ENCODE measurements at places on chromosomes 2 and 18. TPM values are rescaled to one million over a fixed set of nuclear protein-coding genes. Genes with fewer than 3 reads are reported as not detected.

Gene DPP4
- total RNA-seq, result 3.3 TPM

Gene SRD5A2
- total RNA-seq, result not detected

GRCh38 chr18:77025123-77025522, 107.5 kb downstream of the MBP start:
- DNase-seq, result no peak

DNA sequence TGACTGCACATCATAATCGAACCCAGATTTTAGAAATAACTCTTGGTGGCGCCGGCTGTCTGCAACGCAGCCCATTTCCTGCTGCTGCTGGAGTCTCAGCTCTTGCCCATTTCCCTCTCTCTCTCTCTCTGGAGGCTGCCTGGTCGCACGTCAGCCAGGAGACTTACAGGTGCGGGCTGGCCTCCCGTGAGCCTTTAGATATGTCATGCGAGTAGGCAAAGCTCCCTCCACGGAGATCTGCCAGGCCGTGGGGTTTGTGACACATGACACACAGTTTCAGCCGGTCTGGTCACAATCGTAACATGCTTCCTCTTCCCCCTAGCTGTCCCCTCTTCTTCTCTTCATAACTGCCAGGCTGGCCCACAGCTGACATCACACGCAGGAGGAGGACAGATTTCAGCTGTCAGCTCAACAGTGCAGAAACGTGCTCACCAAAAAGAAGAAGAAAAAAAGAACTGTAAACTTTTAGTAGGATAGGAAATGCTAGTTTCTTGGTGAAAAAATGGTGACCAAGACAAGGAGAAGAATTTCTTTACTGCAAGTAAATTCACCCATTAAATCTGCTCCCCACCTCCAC, 489.3 kb downstream of the ZNF516 start:
- DNase-seq, result no peak

Gene DCDC2C
- not detected for total RNA-seq

Gene TMEM247
- total RNA-seq, result not detected

- DNase-seq, result no peak
These were observed 103.3 kb downstream of the NDUFA10 start for GRCh38 chr2:239921843-239922242.

- DNase-seq, result peak; percentile 47
These were observed 37.3 kb upstream of the TMEM177 start for GRCh38 chr2:119641562-119642258.

Gene KCNIP3
- 1.9 TPM for total RNA-seq

DNA sequence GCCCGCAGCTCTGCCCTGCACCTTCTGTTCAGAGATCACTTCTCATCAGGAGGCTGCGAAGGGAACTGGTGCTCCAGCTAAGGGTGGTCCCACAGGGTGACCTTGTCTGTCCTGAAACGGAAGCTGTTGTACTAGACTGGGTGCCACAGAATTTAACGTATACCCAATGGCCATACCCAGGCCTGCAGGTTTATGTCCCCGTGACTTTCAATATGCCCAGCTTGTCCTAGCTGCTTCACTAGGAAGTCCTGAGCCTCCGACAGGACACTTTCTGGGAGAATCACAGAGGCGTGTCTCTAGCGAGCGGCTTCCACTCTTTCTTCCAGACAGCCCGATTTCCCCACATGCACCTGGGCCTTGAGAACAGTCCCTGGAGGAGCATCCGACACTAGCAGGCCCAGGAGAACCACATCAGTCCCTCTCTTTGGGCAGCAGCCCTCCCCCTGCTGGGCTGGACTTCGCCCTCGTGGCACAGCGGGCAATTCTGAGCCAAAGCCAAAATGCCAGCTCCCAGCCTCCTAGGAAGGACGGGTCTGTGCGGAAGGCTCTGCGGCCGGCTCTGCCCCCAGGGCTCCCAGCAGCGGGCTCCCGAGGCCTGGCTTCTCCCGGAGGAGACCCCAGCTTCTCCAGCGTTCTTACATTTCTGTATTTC, 91.9 kb upstream of the OTOS start:
- no peak for DNase-seq

Gene IL36A
- not detected for total RNA-seq

GRCh38 chr2:143988082-143988481, 531.8 kb downstream of the ZEB2 start:
- DNase-seq, result no peak

- no peak for DNase-seq
These were observed 9.3 kb downstream of the HDAC4 start for GRCh38 chr2:239391286-239392071.

- no peak for DNase-seq
These were observed 10.7 kb upstream of the CD226 start for GRCh38 chr18:69958422-69958821.

DNA sequence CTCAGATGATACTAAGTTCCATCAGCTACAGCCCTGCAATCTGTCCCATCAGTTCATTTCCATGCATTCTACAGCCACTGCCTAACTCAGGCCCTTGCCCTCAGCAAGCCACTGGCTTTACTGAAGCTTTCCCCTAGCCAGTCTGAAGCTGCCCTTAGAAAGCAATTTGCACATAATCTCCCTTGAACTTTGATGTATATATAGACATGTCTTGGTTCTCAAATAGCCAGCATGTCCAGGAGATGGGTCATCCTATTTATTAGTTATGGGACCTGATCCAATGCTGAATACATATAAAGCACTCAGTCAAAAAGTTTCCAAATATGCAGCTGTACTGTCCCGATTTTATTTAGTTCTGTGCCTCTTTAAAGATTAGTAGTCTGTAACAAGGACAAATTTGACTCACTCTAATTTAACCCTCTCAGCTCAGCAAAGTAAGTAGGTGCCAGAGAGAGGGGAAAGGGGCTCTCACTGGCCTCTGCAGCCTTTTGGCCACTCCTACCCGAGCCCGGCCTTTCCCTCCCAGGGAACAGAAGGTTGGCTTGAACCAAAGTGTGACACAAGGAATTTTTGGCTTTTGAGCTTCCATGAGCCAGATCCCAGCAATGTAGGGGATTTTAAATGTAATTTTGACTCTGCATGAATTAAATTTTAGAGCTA, 70.7 kb downstream of the CCDC93 start:
- DNase-seq, result no peak

GRCh38 chr2:30346471-30347169, 100.4 kb upstream of the LCLAT1 start:
- DNase-seq, result peak; percentile 55

Gene CELF4
- total RNA-seq, result 3.4 TPM

Gene ALPI
- total RNA-seq, result not detected

Gene GPR55
- not detected for total RNA-seq

- no peak for DNase-seq
These were observed 172.8 kb downstream of the CD226 start for GRCh38 chr18:69774831-69775230.

GRCh38 chr2:134124047-134124753, 129.7 kb upstream of the MGAT5 start:
- DNase-seq, result no peak

DNA sequence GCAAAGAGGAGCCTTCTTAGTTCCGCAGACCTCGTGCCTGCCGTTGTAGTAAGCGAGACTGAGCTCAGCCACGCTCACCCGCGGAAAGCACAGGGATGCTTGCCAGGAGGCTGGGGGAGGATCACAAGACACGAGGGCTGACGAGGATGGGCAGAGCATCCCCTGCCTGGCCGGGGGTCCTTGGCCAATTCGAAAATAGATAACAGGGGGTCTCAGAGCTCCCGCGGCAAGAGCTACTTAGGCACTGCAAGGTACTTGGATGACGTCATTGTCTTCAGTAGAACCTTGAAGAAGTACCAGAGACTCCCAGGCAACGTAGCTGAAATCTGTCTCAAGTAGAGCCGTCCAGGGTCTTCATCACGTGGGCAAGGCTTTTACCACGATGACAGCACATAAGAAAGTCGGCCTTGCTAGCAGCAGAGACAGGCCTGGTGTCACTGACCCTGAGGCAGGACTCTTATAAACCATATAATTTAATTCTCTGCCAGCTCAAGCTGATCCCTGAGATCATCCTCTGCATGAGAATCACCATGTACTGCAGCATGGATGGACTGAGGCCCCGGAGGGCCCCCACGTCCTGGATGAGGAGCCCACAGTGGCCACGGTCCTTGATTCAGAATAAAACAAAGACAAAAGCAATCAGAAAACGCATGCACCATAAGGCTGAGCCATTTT, 81.9 kb downstream of the TMEM18 start:
- no peak for DNase-seq

DNA sequence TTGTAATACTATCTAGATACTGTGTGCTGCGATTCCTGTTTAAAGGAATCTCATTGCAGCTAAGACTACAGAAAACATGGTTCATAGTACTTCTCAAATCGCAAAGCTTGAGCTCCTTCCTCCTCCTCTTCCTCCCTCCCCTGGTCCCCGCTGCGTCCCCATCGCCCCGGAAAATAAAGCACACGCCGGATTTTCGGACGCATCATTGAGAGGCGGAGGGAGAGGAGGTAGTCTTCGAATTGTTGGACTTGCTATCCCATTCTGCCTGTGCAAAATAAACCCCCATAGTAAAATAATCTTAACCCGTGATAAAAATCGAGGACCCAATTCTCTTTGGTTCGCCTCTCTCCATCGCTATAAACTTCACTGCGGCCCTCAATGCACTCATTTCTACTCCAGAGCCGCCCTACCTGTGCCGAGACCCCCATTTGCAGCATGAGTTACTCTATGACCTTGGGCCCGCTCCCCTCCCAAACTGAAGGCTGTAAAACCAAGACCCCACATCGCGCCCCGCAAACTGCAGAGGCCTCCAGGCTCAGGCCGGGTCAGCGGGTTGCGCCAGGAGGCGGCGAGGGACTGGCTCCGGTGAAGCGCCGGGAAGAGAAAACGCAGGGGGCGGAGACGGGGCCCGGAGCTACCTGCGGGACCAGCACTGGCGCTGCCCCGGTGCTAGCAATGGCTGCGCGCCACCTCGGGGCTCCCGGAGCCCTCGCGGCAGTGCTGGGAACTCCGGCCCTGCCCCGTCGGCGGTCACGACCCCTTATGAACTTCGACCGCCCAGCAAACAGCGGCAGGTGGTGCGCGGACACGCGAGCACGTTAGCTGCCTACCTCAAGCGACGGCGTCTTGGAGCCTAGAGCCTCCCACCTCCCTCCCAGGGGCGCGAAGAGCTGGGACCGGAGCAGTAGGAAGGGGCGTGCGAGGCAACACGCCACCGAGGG, 649 bp downstream of the ESCO1 start:
- no peak for DNase-seq

DNA sequence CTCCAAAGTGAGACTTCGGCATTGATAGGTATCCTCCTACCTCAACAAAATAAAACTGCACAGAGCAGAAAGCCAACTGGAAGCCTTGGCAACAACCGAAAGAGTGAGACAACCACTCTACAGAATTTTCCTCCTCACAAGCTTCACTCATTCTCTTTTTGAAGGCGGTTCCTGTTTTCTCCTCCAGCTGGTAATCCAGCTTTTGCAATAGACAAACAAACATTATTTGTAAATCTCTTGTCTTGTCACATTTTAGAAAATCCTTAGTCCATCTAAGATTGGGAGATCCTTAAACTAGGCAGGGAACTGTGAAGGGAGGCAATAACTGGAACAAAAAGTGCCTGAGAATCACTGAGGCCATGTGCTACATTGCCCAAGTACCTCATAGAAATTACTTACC, 332.4 kb downstream of the BCL11A start:
- DNase-seq, result no peak

DNA sequence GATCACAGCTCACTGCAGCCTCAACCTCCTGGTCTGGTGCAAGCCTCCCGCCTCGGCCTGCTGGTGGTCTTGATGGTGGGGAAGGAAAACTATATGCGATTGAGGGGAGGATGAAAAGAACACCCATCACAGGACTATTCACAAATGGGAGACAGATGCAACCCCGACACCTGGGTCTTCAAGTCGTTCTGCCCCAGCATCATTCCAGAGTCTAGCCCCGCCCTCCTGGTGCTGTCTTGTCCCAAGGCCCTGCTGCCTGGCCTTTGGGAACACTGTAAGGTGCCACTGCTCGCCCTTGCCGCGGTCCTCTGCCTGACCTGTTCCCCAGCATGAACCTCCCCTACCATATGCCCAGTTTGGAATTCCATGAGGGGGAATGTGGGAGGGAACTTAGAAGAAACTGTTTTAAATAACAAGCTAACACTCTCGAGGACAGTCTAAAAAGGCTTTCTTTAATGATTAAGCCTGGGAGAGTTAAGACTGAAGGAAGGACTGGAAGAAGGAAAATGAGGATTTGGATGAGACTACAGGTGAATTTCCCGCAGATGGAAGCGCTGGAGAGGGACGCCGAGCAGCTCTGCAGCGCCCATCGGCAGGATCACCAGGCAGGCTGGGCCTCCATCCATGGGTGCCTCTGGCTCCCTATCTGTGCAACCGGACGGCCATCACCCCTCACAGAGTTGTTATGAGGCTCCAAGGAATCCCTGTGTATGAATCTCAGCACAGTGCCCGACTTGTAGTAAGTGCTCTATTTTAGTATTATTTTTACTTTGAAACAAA, 75.0 kb downstream of the MEX3C start:
- DNase-seq, result no peak
